ENCODE measurements at places on chromosomes 3 and 15. TPM values are rescaled to one million over a fixed set of nuclear protein-coding genes. Genes with fewer than 3 reads are reported as not detected.

DNA sequence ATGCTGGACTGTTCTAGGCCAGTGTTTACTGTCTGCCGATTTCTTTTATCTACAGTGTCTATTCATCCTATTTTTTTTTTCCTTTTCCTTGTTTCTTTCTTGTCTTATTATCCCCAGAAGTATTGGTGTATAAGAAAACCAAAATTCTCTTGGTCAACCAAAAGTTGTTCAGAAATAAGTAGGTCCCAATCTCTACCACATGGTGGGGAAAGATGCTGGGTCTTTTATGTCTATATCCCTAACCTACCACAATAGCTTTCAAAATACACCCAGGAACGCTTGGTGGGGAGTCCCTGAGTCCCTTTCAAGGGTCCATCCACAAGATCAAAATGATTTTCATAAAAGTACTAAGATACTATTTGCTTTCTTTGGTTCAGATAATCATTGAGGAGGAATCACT, 225.6 kb downstream of the CLSTN2 start:
- DNase-seq, result no peak

DNA sequence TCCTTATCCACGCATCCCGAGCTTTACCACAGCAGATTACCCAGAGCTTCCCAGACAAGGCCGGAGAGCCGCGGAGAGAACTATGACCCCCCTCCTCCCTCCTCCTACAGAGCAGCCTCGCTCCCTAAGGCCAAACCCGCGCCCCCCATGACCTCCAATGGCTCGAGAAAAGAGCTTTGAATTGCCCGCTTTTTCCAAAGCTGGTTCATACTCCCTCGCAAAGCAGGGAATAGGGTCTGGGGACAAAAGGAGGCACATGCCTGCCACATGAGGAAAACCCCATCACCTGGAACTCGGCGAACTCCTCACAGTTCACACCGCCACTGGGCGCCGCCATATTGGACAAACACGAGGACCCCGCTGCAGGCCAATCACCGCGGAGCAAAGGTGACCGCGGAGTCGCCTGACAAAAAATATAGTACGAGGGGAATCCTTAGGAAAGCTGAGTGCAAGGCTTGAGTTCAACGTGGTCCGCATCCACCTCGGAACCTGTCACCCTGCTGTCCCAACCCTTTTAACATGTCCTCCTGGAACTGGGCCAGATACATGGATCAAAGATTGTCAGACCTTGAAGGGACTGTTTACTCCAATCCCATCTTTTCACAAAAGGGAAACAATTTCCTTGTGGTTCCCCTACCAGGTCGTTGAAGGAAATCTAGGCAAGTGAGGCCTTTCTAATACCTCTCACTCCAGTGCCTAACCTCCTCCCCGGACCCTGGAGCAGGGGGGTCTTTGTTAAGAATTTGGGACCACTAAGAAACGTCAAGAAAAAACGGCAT, at the start of gene MIX23:
Gene MIX23, minus strand, starts transcription at position 344 of the 779 bp plus-strand sequence. Its CDS starts 7 bp downstream, at position 337.
- peak; percentile 75 for DNase-seq

DNA sequence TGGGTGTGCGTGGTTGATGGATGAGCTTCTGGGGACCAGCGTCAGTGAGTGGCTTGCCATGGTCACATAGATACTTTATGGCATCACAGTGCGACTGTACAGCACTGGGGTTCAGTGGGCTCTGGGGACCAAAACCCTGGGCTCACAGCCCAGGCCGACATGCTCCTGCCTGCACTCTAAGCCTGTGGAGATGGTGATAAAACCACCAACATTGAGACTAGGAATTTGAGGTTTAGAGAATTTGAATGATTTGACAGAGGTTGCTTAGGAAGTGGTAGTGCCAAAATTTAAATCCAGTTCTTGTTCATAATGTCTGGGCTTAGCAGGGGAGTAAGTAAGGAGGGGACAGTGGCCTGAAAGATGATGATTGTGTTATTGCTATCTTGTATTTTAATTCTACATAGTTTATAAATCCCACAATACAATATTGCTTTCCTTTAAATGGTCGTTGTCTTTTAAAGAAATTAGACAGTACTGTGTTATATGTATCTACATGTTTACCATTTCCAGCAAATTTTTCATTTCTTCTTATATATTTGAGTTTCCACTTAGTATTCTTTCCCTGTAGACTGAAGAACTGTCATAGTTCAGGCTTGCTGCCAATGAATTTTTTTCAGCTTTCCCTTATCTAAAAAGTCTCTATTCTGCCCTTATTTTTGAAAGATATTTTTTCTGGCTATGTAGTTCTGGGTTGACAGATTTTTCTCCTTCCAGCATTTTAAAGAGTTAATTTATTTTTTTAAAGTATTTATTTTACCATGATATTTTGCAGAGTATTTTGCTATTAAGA, 235.4 kb upstream of the RGMA start:
- DNase-seq, result no peak

GRCh38 chr3:115999613-116000012, 376.3 kb downstream of the GAP43 start:
- DNase-seq, result peak; percentile 20

DNA sequence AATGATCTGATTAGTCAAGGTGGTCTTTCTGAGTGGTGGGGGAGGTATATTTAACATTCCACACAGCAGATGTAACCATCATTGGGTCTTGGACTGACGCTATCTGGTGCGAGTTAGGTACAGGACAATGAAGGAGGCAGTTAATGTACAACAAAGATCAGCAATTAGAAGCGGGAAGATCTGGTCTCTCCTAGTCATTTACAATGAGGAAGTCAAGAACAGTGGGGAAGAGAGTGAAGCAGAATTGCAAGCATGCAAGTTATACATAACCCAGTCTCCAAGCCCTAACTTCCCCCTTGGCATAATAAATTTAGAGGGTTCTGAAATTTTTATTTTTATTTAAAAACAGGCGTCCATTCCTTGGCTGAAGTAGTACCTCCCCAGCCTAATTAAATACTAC, 14.1 kb downstream of the GPD1L start:
- no peak for DNase-seq

DNA sequence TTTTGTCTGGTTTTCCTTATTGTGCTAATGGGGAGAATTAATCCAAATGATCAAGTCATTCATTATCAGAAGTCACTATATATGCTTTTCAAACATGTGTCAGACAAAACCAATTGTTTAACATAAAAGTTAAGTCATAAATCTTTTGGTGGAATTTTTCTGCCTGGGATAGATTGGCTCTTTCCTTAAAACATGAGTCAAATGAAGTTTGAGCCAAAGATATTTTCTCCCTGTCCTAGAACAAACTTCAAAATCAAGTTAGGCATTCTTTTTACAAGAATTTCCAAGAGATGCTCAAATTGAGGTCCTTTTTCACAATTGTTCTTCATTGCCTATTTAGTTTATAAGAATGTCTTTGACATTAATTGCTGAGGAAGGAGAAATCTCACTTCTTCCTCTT, 138.3 kb downstream of the UACA start:
- DNase-seq, result no peak

GRCh38 chr3:51975852-51976549, 1.1 kb downstream of the ABHD14A start:
- DNase-seq, result peak; percentile 64

GRCh38 chr3:37526511-37526910, 335.2 kb upstream of the CTDSPL start:
- peak; percentile 66 for DNase-seq

DNA sequence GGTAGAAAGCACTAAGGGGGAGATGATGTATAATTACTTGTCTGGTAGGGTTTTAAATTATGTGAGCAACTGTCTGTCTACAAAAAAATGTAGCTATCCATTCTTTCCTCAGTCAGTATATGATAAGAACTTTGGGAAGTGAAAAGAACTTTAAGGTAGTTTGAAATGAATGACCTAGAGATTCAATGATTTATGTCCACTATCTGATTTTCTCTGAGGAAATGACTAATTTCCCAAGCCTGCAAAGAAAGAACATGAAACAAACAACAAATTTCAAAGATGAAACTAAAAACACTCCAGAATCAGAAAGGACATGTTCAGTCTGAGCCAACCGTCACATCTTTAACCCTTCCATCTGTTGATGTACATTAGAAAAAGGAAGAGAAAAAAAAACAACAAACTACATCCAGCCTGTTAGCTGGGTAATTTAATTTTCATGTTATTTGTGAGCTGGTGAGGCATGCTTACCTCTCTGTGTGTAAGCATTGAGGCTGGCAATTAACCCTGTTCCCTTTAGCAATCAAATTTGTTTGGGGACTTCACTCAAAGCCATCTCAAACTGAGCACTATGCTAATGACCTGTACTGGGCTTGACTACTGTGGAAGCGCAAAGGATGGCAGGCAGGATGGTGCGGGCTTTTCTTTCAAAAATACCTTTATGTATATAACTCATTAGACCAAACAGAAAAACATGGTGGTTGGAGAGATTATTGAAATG, 220.1 kb downstream of the TUSC7 start:
- no peak for DNase-seq

GRCh38 chr15:80414546-80415357, 10.6 kb downstream of the ARNT2 start:
- no peak for DNase-seq

DNA sequence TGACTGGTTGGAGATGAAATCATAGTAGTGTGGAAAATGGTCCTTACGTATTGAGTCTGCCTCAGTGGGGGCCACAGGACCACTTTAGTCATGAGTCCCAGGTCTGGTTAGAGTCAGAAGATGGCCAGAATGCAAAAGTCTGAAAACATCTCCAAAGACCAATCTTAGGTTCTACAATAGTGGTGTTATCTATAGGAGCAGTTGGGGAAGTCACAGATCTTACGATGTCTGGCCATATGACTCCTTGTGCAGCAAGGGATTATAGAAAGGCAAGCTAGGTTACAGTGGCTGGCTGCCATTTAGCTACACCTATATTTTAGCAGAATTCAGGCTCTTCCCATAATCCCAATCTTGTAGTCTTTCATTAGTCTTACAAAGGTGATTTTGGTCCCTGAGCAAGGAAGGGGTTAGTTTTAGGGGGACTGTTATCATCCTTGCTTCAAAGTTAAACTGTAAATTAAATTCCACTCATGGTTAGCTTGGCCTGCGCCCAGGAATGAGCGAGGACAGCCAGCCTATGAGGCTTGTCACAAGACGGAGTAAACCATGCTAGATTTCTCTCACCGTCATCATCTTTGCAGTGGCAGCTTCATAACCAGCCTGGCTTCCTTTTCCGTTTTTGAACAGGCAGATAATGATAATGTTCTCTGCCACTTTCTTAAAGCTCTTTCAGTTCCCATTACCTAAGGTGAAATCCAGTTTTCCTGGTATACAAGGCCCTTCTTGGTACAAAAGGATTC, 134.1 kb downstream of the VPS8 start:
- no peak for DNase-seq

- no peak for DNase-seq
These were observed 45.2 kb downstream of the RPN1 start for GRCh38 chr3:128605091-128606046.

DNA sequence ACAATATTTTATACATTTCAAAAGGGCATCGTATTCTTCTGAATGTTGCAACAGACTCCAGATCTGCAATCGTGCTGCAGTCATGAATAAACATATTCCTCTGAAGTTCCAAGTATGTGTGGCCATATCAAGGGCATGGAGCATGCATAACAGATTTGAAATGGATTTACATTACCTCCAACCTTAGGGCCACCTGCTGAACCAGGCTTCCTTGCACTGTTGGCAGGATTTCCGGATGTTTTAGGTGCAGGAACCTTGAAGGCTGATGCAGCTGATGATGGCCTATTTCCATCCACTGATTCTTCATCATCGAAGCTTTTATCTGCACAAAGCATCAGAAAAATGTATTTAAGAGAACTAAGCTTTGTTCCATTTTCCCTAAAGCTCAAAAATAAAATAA, 73.5 kb downstream of the CLASP2 start:
- no peak for DNase-seq

DNA sequence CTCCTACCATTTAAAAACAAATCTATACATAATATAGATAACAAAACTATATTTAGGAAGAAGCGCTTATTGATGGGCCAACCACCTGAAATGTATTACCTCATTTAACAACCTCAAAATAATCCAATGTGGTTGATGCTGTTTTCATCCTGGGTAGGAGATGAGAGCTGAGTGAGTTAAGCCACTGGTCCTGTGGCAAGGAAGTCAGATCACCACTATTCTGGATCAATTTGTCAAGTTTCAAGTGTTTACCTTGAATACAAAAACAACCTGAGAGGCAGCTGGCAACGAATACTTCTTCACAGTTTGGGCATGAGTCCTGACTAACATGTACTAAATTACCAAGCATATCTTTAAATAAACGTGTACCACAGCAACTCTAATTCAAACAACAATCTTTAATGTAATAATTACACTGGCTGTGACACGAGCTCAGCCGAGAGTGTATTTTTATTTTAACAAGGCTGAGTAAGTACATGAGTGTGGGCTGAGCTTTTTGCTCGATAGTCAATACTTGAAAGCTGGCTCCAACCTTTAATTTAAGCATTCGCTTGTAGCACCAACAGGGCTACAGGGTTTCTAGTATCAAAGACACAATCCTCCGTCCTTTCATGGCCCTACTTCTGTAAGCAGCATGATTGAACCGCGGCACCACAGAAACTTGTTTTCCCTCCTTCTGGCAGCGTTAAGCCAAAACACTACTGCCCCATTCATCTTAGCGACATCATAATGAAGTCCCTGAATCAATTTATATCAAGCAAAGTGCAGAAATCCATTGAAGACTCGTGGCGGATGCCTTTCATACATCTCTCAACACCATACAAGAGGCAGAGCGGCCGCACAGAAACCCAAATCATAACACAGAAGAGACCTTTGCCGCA, 93.8 kb upstream of the ICE2 start:
- no peak for DNase-seq

DNA sequence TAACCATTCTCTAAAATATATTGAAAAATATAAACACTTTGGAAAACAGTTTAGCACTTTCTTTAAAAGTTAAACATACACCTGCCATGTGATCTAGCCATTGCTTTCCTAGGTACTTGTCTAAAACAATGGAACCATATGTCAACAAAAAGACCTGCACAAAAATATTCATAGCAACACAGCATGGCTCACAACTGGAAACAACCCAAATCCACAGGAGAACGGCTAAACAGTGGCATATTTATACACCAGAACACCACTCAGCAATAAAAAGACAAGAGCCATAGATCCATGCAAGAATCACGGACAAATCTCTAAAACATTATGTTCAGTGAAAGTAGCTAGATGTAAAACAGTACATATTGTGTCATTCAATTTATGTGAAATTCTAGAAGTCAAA, 221.3 kb upstream of the UBE2E2 start:
- no peak for DNase-seq

DNA sequence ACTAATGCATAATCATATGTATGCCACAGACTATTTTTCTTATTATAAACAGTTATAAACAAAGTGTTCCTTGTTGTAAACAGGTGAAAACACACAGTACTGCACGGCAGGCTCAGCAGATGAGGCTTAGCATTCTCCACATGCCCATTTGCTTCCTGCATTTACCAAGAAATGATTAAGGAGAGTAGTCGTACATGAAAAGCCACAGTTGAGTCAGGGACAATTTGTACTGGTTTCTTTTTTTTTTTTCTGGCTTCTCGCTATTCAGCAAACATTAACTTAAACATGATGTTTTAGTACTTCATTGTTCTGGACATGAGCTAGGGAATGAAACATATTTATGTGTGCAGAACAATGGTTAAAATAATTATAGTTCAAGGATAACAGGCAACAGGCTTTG, 63.4 kb downstream of the GHSR start:
- DNase-seq, result no peak

GRCh38 chr15:70586241-70586640, 177.1 kb downstream of the UACA start:
- DNase-seq, result no peak

The MKRN2OS gene
- total RNA-seq, result not detected

The KIF23 gene
- total RNA-seq, result 70.5 TPM

The WDR76 gene
- total RNA-seq, result 25.8 TPM

The GCSAM gene
- total RNA-seq, result not detected

The TPRG1 gene
- total RNA-seq, result not detected

The CPNE9 gene
- not detected for total RNA-seq

The MRPL47 gene
- total RNA-seq, result 47.2 TPM

The AMIGO3 gene
- total RNA-seq, result not detected

The SMCO1 gene
- not detected for total RNA-seq

The KIF15 gene
- total RNA-seq, result 10.8 TPM
